ENCODE measurements at places on chromosomes 11 and 22.

GRCh38 chr11:45485070-45485707 lies 180.2 kb downstream of the CHST1 start:
- no peak for DNase-seq

DNA sequence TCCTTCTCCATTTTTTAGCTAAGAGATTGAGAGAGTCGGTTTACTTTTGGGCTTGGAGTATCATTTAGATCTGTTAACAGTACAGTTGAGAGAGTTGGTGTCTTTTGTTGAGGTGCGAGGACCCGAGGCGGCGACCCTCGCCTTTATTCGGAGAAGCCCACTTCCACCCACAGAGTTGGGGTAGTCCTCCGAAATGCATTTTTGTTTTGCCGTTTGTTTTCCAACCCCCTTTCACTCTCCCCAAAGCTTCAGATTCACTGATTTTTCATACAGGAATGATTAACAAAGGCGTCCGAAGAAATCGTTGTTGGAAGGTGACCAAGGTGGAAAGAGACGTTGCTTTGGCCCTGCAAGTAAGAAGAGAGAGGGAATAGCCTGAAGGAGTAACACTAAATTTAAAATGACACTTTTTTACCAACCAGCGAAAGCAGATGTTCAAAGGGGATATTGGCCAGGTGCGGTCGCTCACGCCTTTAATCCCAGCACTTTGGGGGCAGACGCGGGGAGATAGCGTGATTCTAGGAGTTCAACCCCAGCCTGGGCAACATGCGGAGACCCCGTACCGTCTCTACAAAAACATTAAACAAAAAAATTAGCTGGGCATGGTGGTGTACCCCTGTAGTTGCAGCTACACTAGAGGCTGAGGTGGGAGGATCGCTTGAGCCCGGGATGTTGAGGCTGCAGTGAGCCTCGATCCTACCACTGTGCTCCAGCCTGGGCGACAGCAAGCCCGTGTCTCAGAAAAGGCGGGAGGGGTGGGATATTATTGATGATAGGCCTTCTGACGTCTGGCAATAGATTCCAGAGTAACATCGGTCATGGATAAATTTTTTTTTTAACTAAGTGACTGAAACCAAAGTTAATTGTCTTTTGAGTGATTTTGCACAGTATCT lies 899 bp upstream of the RAB30 start:
- DNase-seq, result no peak

GRCh38 chr22:24450610-24451009 lies 23.2 kb downstream of the ADORA2A start:
- DNase-seq, result no peak

GRCh38 chr11:69637198-69637940 lies 3.6 kb upstream of the CCND1 start:
- DNase-seq, result no peak

- DNase-seq, result no peak
These were observed 290.0 kb upstream of the LARGE1 start for GRCh38 chr22:34210301-34210700.

DNA sequence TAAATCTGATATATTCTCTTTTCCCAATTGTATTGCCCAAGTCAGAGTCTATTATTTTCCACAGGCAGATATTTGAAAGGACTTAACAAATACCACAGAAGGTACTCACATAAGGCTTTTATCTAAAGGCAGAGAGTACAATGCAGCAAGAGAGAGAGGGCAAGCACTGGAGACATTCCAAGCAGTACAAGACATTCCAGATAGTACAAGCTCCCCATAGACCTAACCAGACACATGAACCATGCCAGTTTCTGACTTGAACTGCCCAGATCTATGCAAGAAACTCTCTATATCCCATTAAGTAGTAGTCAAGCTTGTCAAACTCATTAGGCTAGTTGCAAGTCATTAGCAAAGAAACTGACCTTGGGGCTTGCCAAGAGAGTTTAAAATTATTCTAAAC lies 11.2 kb upstream of the MS4A6E start:
- no peak for DNase-seq

DNA sequence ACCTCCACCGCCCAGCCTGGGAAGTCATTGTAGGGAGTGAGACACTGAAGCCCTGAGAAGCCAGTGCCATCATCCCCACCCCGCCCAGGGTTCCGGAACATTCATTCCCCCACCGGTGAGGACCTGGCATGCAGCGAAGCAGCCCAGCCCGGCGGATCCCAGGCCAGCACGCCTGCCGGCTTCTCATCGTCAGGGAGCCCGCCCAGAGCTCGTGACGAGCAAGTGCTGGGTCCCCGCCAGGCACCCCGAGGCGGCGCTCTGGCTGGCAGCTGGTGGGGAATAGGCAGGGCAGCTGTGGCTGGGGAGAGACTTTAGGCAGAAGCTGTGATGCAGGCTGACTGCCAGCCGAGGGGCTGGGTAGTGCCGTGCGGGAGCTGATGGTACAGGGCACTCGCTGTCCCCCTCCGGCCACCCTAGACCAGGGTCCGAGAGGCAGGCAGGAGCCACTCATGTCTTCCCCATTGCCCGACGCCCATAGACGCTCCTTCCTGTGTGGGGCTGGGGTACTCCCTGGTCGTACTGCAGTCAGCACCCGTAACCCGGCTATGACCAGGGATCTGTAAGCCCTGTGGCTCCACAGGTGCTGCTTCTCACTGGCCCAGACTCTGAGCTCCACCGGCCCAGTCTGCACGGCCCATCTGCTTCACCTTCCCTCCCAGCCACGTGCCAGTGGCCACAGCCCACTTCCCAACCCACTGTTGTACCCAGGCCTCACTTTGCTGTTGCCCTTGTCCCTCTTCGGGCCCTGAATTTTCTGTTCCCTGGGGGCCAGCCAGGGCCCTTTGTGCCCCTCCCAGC lies 24.5 kb upstream of the CABP7 start:
- DNase-seq, result no peak

GRCh38 chr11:14109742-14110141 lies 147.2 kb downstream of the SPON1 start:
- no peak for DNase-seq

DNA sequence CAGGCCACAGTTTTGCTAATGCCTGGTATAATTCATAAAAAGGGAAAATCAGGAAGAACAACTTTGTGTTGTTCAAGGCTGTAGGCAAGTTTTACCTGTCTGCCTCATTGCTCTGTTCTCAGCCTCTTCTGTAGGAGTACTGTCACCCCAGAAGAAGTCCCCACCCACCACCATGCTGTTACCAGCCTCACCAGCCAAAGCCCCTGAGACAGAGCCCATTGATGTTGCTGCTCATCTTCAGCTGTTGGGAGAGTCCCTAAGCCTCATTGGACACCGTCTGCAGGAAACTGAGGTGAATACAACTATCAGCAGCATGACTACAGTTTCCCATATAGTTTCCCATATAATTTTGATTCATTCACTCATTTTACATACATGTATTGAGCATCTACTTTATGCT lies 11.6 kb upstream of the TOM1 start:
- DNase-seq, result no peak

GRCh38 chr11:114059278-114059983 lies at the start of gene ZBTB16:
Gene ZBTB16, plus strand, starts transcription at chr11:114059711. Its CDS starts 3,590 bp downstream, at chr11:114063301.
- DNase-seq, result peak; percentile 80

DNA sequence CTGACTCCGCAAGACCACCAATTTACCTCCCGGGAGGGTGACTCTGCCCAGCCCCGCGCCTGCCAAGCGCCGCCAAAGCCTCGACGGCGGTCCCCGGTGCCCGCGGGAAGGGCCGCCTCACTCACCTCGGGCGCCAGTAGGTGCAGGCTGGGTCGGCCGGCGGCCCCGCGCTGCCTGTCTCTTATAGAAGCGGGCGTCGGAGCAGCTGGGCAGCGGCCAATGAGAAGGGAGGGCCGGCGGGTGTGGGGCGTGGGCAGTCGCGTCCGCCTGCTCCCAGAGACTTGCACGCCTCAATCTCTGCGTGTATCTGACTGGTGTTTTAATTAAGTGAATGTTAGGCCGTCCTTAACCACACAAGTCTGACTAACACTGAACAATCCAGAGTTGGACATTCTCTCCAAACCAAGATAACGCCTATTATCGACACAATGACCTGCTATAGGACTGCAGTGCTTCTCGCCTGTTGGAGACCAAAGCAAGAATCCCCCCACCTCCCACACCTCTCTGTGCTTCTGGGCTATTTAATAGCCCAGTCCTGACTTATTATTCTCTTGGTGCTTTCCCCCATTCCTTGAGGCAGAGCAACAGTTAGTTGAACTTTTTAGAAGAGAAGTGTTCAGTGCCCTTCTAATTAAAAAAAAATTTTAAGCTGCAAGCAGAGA lies at the start of gene TPH1:
Gene TPH1 (minus strand): TSS at position 154 of the 662 bp plus-strand sequence. CDS start 5,507 bp downstream, outside the sequence.
- DNase-seq, result peak; percentile 50

DNA sequence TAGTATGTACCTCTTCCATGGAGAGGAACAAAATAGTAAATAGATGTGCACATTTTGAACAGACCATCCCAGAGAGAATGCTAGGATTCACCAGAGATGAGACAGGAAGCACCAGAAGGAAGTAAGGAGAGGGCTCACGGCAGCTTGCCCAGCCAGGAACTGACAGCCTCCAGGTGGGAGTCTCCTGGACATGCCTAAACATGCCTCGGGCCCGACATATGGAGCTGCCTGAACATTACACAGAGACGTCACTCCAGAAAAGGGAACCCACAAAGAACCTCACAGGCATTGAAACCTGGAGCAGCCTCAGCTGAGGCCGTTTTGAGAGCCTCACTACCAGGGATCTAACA lies 67.4 kb downstream of the BRD1 start:
- DNase-seq, result no peak

DNA sequence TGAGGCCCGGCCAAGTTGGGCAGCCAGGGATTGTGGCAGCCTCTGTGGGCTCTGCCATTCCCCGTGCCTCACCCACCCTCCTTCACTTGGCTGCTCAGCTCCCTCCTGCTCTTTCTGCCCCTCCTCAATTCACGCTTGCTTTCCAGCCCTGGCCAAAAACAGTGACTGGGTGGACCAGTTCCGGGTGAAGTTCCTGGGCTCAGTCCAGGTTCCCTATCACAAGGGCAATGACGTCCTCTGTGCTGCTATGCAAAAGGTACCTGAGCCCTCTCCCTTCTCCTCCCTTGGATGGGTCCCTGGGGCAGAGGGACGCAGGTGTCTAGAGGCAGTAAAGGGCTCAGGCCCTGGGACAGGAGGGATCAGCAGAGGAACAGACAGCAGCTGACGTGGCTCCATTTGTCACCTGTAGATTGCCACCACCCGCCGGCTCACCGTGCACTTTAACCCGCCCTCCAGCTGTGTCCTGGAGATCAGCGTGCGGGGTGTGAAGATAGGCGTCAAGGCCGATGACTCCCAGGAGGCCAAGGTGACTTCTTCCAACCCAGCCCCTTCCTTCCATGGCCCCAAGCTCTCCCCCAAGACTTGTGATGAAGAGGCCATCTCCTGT lies 2.7 kb downstream of the FREY1 start:
- DNase-seq, result no peak

- no peak for DNase-seq
These were observed 73.1 kb upstream of the KCNA4 start for GRCh38 chr11:30089921-30090320.

- DNase-seq, result no peak
These were observed 243.1 kb upstream of the CCDC179 start for GRCh38 chr11:23103416-23103815.

- peak; percentile 71 for DNase-seq
These were observed 5.9 kb upstream of the HMOX1 start for GRCh38 chr22:35375031-35375430.

GRCh38 chr22:41417622-41418390 lies 28.8 kb downstream of the TOB2 start:
- DNase-seq, result peak; percentile 15

DNA sequence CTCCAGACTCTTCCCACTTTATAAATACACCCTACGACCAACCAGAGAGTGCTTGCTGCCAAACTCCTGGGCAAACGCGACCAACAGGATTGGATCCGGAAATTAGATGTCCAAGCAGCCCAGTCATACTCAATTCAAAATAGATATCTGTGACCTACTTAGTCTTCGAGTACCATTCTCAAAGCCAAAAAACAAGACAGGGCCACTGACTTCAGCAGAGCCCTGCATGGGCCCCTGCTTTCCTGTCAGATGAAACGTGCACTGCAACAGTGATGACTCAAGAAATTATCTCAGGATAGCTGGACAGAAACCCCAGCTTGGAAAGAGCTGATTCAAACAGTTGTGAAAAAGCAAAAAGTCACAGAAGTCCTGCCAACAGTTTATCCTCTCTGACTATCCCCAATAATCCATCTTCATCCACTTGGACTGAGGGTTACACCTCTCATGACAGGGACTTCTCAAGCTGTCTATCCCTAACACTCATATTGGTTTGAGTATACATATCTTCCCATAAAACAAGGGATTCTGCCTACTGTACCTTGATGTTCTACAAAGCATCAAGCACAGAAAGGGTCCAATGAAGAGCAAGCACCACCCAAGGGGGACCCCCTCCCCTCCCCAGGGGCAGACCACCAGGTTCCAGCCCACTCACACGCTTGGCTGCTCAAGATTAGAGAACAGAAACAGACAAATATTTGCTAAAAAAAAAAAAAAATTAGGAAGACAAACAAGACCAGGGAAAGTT lies 17.4 kb downstream of the SMCO4 start:
- DNase-seq, result peak; percentile 36

DNA sequence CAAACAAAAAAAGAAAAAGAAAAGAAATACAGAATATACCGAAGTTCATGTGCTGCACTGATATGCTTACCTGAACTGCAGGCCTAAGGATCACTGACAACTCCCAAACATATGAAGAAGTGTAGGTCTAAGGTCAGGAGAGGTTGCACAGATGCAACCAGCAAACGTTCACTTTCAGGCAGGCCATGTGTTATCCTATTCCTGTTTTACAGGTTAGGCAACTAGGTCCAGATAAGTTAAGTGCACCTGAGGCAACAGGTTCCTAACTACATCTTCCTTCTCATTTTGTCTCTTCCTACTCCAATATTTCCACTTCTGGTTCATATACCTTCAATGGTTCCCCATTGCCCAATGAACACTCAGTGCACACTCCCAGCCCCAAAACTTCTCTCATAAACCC lies 15.1 kb downstream of the PI4KA start:
- no peak for DNase-seq

- DNase-seq, result no peak
These were observed 34.4 kb downstream of the PRMT3 start for GRCh38 chr11:20421946-20422345.

DNA sequence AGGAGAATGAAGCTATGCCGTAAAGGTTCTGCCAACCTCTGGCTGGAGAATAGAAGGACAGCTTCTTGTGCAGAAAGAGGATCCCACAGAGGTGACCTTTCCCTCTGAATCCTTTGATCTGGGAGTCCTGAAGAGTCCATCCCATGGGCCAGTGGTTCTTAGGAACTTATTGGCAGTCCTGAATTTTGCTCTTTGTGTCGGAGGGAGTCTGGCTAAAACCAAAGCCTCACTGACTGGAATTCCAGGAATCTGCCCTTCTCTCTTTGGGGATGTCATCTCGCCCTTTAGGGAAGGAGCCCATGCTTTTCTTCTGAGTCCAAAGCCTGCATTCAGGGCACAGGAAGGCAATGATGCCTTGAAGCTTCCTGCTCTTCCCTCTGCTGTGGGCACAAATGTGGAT lies 45.5 kb downstream of the PKNOX2 start:
- no peak for DNase-seq

DNA sequence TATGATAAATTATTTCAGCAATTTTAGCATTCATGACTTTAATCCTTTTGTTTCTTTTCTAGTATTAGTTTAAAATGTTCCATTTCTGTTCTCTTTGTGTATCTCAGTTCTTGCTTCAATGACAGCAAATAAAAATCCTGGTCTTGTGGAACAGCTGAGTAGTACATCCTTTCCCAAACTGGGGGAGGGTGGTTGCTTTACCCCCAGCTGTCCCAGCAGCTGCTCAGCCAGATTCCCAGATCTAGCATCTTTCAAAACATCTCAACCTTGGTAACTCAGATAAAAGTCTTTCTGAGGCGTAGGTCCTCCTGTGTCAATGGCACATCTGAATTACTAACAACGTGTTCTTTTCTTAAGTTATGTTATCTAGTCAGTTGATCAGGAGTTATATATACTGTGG lies 72.2 kb upstream of the GRK2 start:
- DNase-seq, result no peak

- DNase-seq, result no peak
These were observed 440.3 kb downstream of the ETS1 start for GRCh38 chr11:128146926-128147605.
